ENCODE measurements at places on chromosomes 7 and 10.

- no peak for DNase-seq
Measured at GRCh38 chr7:120862987-120863590, 5.1 kb upstream of the TSPAN12 start.

- DNase-seq, result no peak
Measured at GRCh38 chr7:91776171-91776570, 104.3 kb downstream of the MTERF1 start.

DNA sequence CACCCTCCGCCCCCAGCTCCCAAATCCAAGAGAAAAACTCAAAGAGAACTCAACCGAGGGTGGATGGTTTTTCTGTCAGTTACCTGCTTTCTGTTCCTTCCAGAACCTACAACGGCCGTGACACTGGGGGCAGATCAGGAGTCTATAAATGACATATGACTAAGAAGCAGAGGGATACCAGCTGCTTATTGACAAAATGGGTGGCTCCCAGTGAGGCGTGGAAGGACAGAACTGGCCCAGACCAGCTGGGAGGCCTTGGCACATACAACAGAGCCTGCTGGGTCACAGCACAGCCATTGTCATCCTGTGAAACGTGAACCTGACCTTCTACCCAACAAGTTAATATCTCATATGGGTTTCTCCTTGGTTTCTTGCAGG lies 84.3 kb upstream of the ADRB1 start:
- DNase-seq, result no peak

DNA sequence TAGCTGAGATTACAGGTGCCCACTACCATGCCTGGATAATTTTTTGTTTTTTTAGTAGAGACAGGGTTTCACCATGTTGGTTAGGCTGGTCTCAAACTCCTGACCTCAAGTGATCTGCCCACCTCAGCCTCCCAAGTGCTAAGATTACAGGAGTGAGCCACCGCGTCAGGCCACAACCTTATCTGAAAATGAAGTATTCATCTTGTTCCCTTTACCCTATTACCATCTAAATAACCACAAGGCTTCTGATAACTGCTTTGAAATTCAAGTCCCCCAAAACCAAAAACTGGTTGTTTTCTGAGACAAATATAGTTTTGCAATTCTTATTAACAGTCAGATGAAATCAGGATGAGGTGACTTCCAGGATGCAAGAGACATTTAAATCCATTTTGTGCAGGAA lies 2.4 kb downstream of the TCTN3 start:
- no peak for DNase-seq

- DNase-seq, result no peak
Measured at GRCh38 chr7:158702944-158703343, 1.7 kb downstream of the NCAPG2 start.

DNA sequence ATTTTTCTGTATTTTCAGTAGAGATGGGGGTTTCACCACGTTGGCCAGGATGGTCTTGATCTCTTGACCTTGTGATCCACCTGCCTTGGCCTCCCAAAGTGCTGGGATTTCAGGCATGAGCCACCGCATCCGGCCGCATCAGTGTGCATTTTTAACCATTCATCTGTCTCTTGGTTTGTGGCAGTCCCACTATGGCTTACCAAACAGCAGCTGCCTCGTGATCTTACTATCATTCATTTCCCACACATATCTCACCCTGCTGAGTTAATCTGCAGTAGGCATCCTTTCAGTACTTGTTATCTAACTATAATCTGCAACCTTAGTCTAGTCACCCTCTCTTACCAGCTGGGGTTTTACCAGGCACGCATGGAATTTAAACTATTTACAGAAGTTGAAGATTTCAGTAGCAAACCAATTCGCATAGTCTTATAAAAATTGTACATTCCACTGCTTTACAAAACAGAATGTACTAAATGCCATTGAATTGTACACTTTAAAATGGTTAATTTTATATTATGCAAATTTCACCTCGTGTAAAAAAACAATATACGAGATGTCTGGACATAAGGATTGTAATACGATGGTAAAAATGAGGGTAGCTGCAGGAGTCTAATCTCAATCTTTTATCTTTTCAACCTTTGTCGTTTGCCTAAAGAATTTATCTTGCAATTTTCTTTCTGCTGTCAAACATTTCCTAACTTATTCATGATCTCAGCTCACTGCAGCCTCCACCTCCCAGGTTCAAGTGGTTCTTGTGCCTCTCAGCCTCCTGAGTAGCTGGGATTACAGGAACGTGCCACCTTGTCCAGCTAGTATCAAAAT lies 4.6 kb upstream of the TBC1D12 start:
- no peak for DNase-seq

GRCh38 chr10:129942936-129943715 lies 20.9 kb downstream of the EBF3 start:
- DNase-seq, result no peak

- no peak for DNase-seq
Measured at GRCh38 chr7:46786221-46786954, 795.5 kb downstream of the TNS3 start.

- DNase-seq, result no peak
Measured at GRCh38 chr7:39005036-39005435, 27.3 kb downstream of the POU6F2 start.

- no peak for DNase-seq
Measured at GRCh38 chr10:68989317-68989990, 851 bp downstream of the KIFBP start.

- no peak for DNase-seq
Measured at GRCh38 chr7:159031135-159031701, 113.4 kb downstream of the VIPR2 start.

DNA sequence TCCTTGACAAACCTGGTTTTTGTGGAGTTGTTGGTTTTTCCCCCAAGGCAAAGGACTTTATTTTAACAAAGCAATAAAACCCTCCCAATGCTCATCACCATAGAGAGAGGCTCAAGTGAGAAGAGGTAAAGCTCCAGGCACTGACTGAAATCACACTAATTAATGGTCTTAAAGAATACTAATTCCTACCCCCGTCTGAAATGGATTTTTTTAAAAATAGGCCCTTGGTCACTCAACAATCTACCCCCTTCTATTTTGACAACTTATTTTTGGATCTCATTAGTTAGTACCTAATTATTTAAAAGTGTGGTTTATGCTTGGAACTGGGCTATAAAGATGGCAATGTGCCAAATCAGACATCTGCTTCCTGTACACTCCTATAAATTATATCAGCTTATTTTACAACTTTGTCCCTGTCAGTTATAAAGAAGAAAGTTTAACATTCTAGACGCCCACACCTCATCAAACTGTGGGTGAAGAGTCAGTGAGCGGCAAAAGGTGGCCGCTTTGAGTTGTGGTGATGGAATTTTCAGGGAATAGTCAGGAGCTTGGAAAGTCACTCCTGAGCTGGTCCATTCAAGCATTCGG lies 10.6 kb downstream of the GLI3 start:
- no peak for DNase-seq

Data from esophagus squamous epithelium (tissue), 5 donors.